ENCODE measurements at places on chromosomes 5 and 9.
A peak's percentile ranks its signal among the peaks of the same experiment; 100 is the strongest.

DNA sequence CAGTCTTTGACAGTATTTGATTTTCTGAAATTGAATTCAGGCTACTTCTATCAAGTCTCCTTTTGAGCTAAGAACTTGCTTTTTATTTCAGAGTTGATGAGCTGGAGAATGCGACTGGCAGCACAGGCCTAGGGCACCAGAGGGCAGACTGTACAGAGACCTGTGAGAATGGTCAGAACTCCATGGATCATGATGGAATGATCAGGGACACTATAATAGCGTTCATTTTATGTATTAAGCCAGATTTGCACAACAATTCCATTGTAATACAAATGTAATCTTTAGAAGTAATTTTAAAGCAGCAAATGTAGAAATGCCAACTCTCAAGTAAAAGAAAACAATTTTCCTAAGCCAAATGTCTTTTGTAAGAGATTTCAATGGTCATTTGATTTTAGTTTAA, 902.4 kb downstream of the NR2F1-AS1 start:
- no peak for DNase-seq

DNA sequence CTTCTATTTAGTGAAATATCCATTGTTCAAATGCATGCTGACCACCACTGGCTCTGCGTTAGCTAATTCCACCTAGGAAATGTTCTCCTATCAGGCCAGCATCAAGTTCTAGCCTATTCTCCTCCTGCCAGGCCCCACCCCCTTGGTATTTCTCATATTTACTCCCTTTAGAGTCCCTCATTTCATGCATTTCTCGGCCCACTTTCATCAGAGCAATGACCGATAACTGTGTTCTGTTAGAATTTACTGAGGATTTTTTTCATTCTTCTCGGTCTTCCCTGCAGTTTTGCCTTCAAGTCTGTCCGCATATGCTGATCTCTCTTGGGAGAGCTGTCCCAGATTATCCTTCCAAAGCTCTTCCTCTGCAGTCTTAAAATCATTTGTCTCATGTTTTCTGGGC, 143.4 kb downstream of the GOLPH3 start:
- no peak for DNase-seq

- DNase-seq: no peak
These were observed 484 bp downstream of the GFM2 start for GRCh38 chr5:74766418-74766848.

DNA sequence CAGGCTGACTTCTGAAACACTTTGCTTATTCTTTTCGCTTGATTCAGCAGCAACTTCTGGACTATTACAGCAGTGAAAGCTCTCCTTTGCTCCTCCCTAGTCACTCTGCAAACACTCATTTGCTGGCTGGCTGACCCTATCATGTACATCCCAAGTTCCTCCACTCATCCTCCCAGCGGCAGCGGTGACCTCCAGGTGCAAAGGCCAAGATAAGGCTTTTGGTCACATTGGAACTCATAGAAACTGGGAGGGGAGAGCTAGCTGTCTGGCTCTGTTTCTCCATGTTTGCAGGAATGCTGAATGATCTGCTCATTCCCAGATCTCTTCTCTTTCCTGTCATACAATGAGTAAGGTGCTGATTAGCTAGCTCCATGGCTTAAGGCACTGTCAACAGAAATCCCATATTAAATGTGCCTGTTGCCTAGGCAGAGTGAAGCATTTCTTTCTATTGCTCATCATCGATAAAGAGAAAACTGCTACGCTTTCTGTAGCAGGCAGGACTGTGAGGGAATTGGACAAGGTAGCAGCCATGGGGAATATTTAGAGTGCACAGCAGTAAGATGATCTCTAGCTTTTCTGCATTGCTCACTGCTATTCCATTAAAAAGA, 250.5 kb upstream of the PDE4D start:
- DNase-seq: no peak

GRCh38 chr9:105541838-105542237, 16.1 kb upstream of the FKTN start:
- no peak for DNase-seq

DNA sequence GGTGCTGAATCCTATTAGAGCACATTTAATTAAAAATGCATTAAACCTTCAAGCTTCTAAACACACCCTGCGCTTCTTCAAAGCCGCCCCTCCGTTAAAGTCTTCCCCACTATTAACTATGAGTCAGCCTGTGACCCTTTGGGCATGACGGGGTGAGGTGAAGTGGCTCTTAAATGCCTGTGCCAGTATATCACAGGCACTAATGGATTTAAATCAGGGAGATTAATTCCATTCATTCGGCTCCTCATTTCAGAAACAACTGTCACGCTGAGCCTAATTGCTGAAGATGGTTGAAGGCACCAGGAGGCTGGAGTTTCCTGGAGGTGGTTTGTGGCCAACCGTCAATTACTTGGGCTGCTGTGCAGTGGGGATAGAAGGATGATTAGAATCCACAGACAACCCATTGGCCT, 192.6 kb upstream of the MSX2 start:
- no peak for DNase-seq

GRCh38 chr9:109940561-109940960, 160.6 kb downstream of the PALM2AKAP2 start:
- no peak for DNase-seq

- DNase-seq: peak; percentile 27
These were observed 1.3 kb upstream of the NIPBL start for GRCh38 chr5:36875051-36875789.

DNA sequence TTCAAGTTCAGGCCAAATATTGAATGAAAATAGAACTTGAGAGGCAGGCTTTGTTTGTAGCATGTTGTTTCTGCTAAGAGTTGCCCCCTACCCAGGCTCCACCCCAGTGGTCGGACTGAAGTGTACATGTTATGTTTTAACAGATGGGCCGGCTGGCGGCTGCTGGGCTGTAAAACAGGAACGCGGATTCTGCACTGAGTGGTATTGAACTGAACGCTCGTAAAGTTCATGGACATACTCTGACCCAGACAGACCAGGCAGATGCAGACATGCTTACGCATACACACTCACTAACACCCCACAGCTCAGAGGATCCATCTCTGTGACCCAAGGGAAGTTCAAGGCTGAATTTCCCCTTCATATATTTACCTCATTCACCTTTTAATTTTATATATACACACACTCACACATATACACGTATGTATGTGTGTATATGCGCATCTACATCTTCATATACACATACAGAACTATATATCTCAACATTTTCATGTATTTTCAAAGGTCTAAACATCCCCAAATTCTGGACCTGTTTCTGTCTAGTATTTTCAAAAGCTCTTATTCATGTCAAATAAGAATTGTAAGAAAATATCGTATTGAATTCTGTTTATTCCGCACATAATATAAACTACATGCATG, 1.4 kb downstream of the MARCHF3 start:
- DNase-seq: no peak

DNA sequence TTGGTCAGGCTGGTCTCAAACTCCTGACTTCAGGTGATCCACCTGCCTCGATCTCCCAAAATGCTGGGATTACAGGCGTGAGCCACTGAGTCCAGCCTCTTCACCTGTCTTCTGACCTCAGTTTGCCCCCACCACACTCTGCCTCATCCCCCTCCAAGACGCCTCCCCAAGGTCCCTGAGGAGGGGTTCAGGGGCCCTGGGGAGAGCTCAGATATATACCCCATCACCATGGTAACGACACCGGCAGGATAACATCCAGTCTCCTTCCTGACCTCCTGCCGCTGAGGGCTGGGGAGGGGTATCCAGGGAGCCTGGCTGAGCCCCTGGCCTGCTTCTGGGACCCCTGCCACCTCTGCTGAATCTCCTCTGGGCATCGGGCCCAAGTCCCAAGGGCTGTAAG, 19.7 kb upstream of the PSD2 start:
- DNase-seq: no peak

DNA sequence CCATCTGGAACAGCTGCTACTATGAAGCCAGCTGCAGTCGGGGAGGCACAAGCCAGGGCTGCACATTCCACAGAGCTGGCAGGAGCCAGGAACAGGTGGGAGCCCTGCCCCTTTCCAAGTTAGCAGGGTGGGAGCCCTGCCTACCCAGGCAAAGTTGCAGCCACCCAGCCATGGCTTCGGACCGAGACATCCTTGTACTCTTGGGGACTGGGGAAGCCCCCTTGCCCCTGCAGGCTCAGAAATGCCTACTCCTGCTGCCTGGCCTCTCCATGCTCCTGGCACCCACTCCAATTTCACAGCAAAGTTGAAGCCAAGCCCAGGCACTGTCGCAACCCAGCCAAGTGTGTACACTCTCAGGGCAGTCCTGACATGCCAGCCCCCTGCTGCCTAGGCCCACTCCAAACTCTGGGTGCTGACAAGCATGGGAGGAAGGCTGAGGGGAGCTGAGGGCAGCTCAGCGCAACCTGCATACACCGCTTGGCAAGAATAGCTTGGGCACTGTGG, 165.1 kb downstream of the RNF180 start:
- DNase-seq: no peak

- no peak for DNase-seq
These were observed 37.5 kb upstream of the DMRT1 start for GRCh38 chr9:804026-804425.

DNA sequence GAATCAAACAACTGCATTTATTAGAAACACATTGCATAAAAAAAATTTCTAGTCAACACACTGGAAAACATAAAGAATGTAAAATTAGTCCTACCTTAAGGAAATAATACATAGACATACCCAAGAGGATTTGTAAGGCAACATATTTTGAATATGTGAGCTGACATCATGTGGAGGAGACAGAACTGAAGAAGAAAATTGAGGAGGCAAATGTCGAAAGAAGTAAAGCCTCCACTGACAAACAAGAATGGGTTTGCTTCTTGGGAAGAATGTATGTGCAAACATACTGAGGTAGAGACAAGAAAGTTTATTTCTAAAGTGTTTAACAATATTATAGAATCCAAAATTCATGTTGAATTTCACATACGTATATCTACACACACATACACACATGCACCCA, 363.0 kb upstream of the PDE4D start:
- no peak for DNase-seq

- DNase-seq: no peak
These were observed 327.9 kb downstream of the NTRK2 start for GRCh38 chr9:84997472-84997871.

DNA sequence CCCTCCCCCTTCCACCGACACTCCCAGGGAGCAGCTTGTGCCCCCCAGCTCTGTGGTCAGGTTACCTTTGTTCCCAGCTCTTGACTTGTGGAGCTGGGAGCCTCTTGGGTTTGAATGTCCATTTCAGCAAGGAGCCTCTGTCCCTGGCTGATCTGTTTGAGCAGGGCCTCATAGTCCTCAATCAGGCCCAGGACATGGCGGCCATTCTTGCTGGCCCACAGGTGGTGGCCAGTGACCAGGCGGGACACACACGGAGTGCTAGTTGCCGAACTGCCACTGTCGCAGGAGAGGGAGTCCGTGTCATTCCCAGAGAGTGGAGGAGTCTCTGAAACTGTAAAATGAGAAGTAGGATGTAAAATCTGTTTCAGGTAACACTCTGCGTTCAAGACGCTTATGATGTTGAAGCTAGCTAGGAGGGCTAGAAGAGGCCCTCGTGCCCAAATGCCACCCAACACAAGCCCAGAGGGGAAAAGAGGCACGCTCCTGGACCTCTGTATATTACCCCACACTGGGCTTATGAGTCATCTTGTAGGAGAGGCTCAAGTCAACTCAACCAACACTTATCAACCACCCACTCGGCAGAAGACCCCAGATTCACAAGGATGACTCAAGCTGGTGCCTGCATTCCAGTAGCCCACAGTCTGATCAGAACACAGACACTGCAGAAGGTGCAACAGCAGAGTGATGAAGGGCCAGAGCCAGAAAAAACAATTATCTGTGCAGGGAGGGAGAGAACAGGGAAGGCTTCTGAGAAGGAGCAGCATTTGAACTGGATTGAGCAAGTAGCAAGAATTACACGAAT, 177.0 kb downstream of the CDK5RAP2 start:
- DNase-seq: no peak

DNA sequence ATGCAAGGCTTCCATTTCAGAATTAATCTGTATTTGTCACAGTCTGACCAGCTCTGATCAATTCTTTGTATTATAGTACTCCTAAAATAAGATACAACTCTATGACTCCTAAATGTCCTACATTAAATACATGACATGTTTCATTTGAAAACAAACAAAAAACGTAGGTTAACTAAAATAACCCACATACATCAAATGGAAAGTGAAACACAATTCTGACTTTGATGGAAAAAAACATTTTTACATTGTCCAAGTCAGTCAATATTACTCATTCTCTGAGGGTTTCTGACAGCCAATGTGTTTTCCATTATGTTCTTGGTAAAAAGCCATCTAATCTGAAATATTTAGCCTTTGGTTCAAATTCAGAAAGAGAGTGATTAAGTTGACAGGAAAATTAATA, 8.7 kb downstream of the HMGCS1 start:
- DNase-seq: no peak

- no peak for DNase-seq
These were observed 10.3 kb downstream of the CETN3 start for GRCh38 chr5:90399251-90399650.

- no peak for DNase-seq
These were observed 56.1 kb downstream of the TTLL11 start for GRCh38 chr9:122036988-122037387.

DNA sequence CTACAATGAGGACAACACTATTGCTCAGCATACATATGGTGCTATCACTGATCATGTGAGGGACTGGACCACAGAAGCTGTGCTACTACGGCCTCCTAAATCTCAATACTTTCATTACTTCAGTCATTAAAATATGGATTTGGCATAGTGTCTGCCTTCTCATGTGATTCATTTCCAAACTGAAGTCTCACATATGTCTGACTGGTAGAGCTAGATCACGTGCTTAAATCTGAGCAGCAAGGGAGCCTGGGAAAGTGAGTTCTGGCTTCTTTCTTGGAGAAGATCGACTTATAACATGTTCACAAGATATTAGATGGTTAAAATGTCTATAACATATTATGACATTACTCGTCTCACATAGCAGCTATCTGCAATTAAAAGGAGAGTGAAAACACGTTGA, 8.3 kb downstream of the KIF4B start:
- no peak for DNase-seq

- DNase-seq: no peak
These were observed 59.3 kb downstream of the DPYSL3 start for GRCh38 chr5:147450606-147451005.

DNA sequence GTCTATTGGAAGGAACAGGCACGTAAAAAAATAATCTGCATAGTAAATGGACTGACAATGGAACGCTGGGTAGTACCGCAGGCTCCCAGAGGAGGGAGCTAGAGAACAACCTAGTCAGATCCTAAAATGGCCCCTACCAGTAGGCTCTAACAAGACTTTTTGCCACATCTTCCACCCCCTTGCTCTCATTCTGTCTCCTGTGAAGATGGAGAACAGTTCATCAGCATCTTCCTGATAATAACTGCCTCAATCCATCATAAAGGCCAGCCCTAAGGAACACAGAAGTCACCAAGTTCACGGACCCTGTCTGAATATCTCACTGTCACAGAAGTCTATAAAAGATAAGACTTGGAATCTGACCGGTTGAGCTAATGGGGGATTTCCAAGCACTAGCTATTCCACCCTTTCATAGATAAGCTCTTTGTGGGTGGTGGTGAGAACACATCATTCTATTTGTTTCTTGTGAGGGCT, 133.4 kb downstream of the SLC1A3 start:
- DNase-seq: peak; percentile 23

GRCh38 chr9:26574256-26574655, 318.3 kb downstream of the CAAP1 start:
- no peak for DNase-seq

Measured in stimulated activated CD4-positive, alpha-beta T cell treated with anti-CD3 and anti-CD28 coated beads, TNF-alpha, amount 100 ng/mL, for 4 hours (primary cell).